ENCODE measurements at places on chromosomes 6 and 20.

DNA sequence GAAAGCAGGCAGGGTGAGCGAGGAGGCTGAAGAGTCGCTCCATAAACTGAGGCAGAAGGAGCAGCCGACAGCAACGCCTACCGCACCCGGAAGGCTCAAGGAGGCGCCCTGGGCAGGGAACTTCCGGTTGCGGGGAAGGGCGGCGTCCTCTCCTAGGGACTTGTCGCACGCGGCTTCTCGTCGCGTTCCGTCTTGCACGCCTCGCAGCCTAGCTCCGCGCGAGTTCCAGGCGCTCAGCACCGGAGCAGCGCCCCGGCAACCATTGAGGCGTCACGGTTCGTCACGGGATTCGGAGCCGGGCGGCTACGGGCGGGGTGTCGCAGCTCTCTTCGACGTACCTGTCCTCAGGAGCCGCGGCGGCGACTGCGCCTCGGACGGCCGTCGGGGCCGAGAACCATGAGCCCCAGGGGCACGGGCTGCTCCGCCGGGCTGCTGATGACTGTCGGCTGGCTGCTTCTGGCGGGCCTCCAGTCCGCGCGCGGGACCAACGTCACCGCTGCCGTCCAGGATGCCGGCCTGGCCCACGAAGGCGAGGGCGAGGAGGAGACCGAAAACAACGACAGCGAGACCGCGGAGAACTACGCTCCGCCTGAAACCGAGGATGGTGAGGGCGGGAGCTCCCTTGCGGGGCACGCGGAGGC, at the start of gene SPACA1:
TSS of gene SPACA1 (plus strand) at position 332 of the 641 bp plus-strand sequence. CDS start at position 397, 65 bp downstream.
- DNase-seq = no peak

DNA sequence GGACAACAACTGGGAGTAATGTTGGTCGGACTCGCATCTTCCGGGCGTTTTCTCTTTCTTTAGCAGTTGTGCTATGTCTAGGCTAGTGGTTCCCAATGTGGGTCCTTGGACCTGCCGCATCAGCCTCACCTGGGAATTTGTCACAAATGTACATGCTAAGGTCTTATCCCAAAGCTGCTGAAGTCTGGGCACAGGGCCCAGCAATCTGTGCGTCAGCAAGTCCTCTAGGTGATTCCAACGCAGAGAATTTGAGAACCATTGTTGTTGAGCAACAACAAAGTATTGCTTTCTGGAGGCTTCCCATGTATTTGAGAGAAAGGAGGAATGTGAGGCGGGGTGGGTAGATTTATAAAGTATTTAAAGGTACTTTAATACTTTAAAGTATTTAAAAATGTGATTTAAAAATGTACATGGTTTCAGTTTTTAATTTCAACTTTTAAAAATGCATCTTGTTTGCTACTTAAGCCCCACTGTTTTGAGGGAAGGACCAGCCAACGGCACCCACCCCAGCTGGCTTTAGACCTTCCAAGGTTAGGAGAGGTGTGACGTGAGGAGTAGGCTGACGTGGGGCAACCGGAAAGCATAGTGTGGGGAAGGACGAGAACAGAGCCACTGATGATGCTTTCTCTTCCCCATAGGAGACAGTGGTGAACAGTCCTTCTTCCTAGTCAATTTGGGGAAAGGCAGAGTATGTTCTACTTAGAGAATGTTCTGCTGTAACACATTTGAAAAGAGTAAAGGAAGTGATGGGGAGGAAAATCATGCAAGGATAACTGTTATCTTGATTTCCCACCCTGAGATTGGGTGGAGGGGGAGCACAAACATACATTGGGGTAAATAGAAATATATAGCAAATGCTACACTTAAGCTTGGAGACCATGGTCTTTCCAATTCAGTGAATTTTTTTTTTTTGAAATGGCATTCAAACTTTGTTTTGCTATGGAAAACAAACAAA, 4.3 kb downstream of the UST start:
- DNase-seq = peak; percentile 56

DNA sequence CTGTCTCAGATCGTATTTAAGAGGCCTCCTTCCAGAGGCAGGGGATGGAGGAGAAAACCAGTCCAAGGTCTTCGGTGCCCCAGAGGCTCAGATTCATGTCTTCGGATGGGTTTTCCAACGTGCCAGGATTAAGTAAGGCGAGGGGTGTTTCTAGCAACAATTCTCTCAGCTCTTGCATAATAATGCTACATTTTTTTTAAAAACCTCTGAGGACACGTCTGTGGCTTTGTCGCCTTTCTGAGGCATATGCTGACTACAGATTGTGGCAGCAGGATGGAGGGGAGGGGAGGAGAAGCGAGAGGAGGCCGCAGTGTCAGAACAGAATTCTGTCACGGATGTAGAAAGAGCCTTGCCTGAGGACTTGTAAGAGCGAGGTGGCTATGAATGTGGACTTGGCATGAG, 17.7 kb upstream of the CCDC167 start:
- peak; percentile 23 for DNase-seq

GRCh38 chr20:9499126-9499899, 15.1 kb upstream of the LAMP5 start:
- no peak for DNase-seq

DNA sequence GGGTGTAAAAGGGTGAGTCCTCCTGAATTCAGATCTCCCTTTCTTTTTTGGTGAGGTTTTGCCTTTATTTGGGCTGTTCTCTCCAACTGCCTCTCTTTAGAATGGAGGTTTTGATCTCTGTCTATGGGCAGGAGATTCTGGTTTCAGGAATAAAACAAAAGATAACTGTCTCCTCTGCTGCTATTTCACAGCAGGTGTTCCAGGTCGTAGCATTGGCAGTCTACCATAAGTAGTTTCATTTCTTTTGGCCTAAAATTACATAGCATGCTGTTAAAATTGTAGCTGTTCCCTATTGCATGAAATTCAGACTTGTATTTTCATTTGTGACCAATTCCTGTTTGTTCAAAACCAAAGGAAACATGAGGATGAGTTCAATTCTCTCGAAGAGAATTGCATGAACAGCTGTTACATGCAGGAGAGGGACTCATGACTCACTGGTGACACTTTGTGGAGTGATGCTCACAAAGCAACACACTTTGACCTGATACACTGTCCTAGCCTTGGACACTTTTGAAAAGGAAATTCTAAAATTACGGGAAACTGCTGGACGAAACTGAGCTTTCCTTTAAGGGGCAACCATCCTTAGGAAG, 76.8 kb upstream of the SIRPG start:
- DNase-seq = no peak

DNA sequence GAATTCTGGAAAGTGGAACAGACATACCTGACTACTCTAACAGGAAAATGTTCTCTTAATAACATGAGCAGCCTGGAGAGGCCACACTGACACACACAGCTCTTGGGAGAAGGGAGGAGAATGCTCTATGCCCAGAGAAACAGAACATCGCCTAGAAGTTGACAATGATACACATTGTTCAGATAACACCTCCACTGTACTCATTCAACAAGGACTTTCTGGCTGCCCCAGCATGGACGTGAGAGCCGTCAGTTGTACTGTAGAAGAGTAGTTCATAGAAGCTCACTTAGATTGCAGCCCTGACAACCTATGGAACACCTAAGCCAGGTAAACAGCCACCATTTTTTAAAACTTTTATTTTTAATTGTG, 28.9 kb downstream of the BMP7 start:
- DNase-seq = no peak
